Neural progenitor cell (in vitro differentiated cells): ENCODE measurements at places on chromosomes 12 and 14.

DNA sequence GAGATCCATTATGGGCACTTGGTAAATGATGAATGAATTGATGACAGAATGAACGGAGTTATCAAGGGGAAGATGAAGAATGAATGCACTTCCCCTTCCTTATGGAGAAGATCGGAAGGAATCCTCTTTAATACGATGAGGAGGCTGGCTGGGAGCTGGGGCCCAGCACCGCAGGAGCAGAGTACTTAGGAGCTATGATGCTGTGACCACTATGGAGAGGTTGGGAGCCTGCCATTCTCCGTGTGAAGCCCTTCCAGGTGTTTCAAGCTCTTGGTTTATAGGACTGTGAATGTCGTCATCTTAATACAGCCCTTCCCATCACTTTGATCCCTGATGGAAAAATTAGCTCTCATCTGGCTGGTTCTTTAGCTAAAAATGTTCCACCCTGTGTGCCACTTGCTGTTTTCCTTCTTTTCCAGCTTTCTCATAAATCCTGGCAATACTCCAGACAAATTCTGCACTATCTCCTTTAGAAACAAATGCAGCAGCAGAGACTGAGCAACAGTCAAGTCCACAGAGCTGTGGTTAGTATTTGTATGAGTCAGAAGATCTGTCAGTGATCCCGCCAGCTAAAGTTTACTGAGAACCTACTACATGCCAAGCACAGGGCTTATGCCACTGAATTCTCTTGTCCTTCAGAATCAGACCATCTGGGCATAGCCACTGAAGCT, 263.1 kb upstream of the CRY1 start:
- no peak for DNase-seq

- DNase-seq: no peak
Measured at GRCh38 chr12:131789638-131790037, 38.6 kb upstream of the MMP17 start.

DNA sequence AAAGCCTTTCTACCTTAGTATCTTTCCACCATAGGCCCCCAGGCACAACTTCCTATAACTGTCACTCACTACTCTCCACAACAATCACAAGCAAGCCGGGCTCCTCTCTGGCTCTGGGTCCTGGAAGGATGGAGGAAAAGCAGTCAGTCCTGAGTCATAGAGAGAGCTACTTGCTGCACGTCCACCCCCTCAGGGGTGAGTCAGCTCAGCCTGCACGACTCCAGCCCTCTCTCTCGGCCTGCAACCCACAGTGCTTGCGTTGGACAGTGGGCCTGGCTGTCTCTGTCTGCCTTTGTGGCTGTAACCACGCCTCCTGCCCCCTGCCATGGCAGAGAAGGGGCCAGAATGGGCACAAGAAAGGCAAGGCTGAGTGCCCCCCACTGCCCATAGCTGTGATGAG, 154.1 kb upstream of the FKBP4 start:
- DNase-seq: peak; percentile 30

DNA sequence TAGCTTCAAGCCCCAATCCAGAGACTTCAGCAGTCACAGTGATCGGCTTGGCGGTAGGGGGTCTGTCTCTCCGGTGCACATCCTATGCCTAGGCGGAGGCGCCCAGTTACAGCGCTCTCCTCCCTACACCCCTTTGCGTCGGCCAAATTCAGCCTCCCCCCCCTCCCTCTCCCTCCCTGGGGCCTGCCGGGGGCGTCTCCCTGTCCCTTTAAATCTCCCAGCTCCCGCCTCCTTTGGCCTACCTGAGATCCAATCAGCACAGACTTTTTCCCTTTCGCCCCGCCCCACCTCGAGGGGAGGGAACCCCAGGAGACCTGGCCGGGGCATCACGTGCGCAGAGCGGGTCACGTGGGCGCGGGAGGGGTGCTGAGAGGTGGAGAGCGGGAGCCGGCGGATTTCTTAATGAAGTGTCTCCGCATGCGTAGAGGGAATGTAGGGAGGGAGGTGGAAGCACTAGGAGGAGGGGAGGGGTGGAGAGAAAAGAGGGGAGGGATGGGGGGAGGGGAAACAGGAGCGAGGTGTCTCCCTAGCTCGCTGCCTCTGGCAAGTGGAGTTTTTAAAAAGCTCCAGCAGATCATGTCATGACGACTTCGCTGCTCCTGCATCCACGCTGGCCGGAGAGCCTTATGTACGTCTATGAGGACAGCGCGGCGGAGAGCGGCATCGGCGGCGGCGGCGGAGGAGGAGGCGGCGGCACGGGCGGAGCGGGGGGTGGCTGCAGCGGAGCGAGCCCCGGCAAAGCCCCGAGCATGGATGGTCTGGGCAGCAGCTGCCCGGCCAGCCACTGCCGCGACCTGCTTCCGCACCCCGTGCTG, at the start of gene HOXC13:
HOXC13 (plus strand) TSS at position 506 of the 815 bp plus-strand sequence; CDS start at position 582, 76 bp downstream.
- peak; percentile 83 for DNase-seq

DNA sequence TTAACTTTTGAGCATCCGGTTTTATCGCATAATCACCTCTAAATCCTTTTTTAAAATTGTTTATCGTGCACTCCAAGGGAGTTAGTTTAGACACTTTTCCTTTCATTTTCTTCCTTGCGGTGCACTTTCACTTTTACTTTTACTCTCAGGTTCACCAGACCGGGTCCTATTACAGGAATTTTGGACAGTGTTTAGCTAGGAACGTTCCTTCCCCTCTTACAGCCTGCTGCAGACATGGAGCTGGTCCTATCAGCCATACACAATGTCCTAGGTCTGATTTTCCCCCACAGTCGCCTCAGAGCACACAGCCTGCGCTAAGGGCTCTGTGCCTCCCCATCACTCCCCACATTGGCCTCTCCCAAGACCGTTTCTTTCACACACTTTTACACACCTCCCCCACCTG, 103.9 kb downstream of the ALG10 start:
- no peak for DNase-seq

GRCh38 chr12:92871116-92871515, 58.0 kb downstream of the EEA1 start:
- DNase-seq: no peak

- DNase-seq: no peak
Measured at GRCh38 chr12:75568801-75569200, 57.4 kb upstream of the KRR1 start.

GRCh38 chr14:76407449-76408150, 31.7 kb downstream of the ESRRB start:
- no peak for DNase-seq

DNA sequence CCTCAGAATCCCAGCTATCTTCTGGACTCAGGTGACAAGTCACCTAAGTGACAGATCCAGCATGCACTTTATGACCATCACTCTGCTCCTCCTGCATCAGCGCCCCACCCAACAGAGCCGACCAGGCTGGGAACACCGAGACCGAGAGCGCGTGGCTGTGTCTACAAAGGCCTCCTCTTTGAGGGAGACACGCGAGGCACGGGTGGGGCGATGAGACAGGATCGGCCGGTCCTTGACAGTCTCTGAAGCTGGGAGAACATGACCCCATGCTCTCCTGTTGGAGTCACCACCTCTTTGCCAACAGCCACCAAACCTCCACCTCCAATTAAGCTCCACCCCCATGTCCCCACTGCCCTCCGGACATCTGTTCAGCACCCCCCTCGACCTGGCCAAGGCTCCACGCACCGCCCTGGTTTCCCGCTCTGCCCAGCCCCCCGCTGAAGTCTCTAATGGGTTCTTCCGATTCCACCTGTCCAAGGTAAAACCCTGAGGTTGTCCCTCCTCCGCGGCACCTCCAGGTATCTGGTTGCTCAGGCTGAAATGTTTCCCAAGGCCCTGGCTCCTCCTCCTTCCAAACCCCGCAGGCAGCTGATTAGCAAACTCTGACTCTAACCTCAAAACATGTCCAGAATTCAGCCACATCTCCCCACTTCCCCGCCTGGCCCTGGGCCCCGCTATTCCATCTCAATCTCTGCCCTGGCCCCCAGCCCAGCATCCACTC, 31.5 kb downstream of the HSP90AA1 start:
- no peak for DNase-seq

- no peak for DNase-seq
Measured at GRCh38 chr12:109539508-109539907, 33.8 kb downstream of the MMAB start.

DNA sequence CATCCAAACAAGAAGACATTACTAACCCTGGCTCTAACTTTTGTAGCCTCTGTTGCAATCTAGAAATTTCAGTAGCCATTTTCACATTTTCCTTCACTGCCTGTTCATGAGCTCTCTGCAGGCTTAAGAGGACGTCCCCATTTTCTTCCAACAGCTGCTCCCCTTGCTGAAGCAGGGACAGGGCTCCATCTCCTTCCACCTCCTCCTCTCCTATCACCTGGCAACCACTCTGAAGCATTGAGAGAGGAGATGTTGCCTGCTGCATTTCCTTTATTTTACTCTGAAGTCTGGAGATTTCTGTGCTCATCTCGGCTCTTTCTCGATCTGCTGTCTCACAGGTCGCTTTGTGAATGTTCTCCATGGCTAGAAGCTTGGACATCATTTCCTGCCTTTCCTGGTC, 73.3 kb downstream of the NIN start:
- DNase-seq: no peak

DNA sequence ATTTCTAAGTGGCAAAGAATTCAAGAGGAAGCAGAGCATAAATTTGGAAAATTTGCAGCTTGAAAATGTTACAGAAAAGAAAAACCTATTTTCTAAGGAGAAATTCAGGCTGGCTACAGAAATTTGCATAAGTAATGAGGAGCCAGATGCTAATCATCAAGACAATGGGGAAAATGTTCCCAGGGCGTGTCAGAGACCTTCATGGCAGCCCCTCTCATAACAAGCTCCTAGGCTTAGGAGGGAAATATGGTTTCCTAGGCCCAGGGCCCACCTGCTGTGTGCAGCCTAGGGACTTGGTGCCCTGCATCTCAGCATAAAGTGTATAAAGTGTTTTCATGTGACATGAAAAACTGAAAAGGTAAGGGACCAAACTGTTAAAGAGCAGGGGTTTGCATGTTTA, 1796.3 kb upstream of the FLRT2 start:
- no peak for DNase-seq

DNA sequence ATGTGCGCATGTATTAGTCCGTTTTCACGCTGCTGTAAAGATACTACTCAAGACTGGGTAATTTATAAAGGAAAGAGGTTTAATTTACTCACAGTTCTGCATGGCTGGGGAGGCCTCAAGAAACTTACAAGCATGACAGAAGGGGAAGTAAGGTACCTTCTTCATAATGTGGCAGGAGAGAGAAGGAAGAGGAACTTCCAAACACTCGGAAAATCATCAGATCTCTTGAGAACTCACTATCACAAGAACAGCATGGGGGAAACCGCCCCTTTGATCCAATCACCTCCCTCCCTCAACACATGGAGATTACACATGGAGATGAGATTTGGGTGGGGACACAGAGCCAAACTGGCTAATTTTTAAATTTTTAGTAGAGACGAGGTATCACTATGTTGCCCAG, 41.8 kb upstream of the SNX6 start:
- no peak for DNase-seq

GRCh38 chr12:96195845-96196451, 1.8 kb downstream of the ELK3 start:
- DNase-seq: peak; percentile 75

DNA sequence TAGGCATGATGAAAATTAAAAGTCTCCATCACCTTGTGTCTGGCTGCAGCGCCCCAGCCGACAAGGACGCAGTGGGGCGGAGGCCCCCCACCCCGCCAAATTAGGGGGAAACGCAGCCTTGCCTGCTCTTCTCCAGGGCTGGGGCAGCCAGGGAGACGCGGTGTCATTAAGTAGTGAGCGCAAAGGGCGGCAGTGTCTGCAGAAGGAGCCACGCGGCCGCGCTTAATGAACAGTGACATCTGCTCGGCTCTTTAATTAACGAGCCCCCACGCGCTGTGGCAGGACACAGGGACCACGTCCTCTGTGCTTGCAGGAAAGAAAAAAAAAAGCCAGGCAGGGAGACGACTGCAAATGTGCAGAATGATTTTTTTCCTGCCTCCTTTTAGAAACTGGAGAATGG, 93.4 kb upstream of the NCOR2 start:
- DNase-seq: peak; percentile 71
